ENCODE measurements at places on chromosomes 1 and 21. TPM values are rescaled to one million over a fixed set of nuclear protein-coding genes. Genes with fewer than 3 reads are reported as not detected.

The IL19 gene
- total RNA-seq = 0.27 TPM

The FAM167B gene
- 4.1 TPM for total RNA-seq

GRCh38 chr1:208184966-208185654 is 59.1 kb downstream of the PLXNA2 start:
- H3K27ac ChIP-seq = no peak overlapping the region
- H3K36me3 ChIP-seq = no peaks in the 10 kb centered on the region

GRCh38 chr1:9270290-9270883 is 22.3 kb upstream of the SPSB1 start:
- peaks cover 16% of the 10 kb centered on the region for H3K36me3 ChIP-seq
- no peak overlapping the region for H3K27ac ChIP-seq
- no peak for DNase-seq
- H3K27me3 ChIP-seq = no peaks in the 10 kb centered on the region
- H3K4me3 ChIP-seq = no peak overlapping the region
- H3K4me1 ChIP-seq = no peaks in the 10 kb centered on the region

- DNase-seq = no peak
- peaks cover 62% of the 10 kb centered on the region for H3K4me1 ChIP-seq
- peak overlapping the region; percentile 51 for H3K4me3 ChIP-seq
- peaks cover 17% of the 10 kb centered on the region for H3K36me3 ChIP-seq
These were observed 1.2 kb downstream of the SCAF4 start for GRCh38 chr21:31730712-31731055.

GRCh38 chr21:46063227-46063626 is 34.7 kb upstream of the COL6A2 start:
- H3K36me3 ChIP-seq = no peaks in the 10 kb centered on the region
- H3K4me1 ChIP-seq = no peaks in the 10 kb centered on the region
- H3K27me3 ChIP-seq = no peaks in the 10 kb centered on the region
- DNase-seq = no peak
- H3K27ac ChIP-seq = no peak overlapping the region
